Stimulated activated CD8-positive, alpha-beta memory T cell treated with anti-CD3 and anti-CD28 coated beads, Interleukin-7, amount 100 ng/mL, for 1 hour (primary cell): ENCODE measurements at places on chromosomes 4 and X.

- no peak for DNase-seq
These were observed 6.9 kb downstream of the TEX13C start for GRCh38 chrX:125326599-125326998.

- no peak for DNase-seq
These were observed at the start of gene STAG2 for GRCh38 chrX:123961268-123962005. Gene STAG2 (plus strand): TSS chrX:123961706. CDS start chrX:124022628, 60,922 bp downstream.

GRCh38 chr4:94390804-94391410 lies 48.3 kb upstream of the HPGDS start:
- DNase-seq, result no peak

DNA sequence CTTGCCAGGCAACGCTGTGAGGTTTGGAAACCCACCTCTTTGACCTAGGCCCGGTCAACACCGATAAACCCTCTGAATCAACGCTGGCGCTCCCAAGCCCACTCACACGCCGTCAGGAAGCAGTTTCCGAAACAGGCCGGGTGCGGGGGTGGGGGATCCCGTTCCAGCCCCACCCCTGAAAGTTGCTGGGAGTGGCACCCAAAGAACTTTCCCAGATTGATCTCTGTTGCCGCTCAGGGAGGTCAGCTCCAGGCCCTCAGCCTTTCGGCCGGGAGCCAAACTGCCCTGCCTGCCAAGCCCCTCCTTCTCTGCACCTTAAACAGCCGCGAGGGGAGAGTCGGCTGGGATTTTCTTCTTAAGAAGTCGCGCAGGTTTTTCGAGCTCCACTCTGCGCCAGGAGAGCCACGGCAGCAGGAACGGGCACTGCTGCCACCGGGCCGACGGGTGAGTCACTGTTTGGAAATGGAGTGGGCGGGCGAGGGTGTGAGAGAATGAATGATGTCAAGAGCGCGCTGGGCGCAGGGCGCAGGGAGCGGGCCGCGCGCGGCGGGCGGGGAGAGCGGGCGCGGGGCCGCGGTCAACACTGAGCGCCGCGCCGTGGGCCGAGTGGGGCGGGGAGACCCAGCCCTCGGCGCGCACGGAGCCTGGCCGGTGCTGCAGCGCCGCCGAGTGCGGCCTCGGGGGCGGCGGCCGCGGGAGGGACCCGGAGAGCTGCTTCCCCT lies at the start of gene SGMS2:
TSS of gene SGMS2 (plus strand) at position 583 of the 722 bp plus-strand sequence. CDS start 70,622 bp downstream, outside the sequence.
- no peak for DNase-seq

DNA sequence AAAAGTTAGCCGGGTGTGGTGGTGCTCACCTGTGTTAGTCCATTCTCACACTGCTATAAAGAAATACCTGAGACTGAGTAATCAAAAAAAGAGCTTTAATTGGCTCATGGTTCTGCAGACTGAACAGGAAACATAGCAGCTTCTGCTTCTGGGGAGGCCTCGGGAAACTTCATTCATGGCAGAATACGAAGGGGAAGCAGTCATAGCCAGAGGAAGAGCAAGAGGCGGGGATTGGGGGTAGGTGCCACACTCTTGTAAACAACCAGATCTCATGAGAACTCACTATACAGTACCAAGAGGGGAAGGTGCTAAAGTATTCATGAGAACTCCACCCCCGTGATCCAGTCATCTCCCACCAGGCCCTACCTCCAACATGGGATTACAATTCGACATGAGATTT lies 64.1 kb downstream of the BEND4 start:
- no peak for DNase-seq

GRCh38 chrX:104935581-104935980 lies 284.9 kb downstream of the TEX13A start:
- DNase-seq, result no peak
